ENCODE measurements at places on chromosomes 4 and X. TPM values are rescaled to one million over a fixed set of nuclear protein-coding genes. Genes with fewer than 3 reads are reported as not detected.

GRCh38 chr4:31290836-31291235, 570.7 kb downstream of the PCDH7 start:
- no peak for DNase-seq

- no peak for DNase-seq
These were observed 15.2 kb downstream of the LINC00632 start for GRCh38 chrX:140724736-140725135.

- DNase-seq = no peak
These were observed 321.9 kb upstream of the PRPS2 start for GRCh38 chrX:12469296-12469695.

- no peak for DNase-seq
These were observed 407.9 kb downstream of the PCDH18 start for GRCh38 chr4:137124278-137124932.

GRCh38 chr4:37994569-37994968, 34.4 kb downstream of the PTTG2 start:
- DNase-seq = no peak

- DNase-seq = no peak
These were observed 162.4 kb upstream of the GYPA start for GRCh38 chr4:144302704-144303536.

- DNase-seq = no peak
These were observed 999.4 kb downstream of the GLUD2 start for GRCh38 chrX:122046815-122047214.

DNA sequence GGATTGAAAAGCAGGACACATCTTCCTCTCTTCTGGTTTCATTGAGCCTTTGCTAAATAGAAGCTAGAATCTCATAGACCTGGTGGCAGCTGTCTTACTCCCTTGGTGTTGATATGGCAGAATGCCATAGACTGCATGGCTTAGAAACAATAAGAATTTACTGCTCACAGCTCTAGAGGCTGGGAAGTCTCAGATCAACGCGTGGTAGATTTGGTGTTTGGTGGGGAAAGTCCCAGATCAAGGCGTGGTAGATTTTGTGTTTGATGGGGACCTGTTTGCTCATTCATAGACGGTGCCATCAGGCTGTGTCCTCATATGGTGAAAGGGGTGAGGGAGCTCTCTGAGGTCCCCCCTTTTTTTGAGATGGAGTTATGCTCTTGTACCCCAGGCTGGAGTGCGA, 57.6 kb upstream of the PPP2R3B start:
- no peak for DNase-seq

GRCh38 chr4:101328063-101328602, 19.2 kb downstream of the PPP3CA start:
- DNase-seq = no peak

DNA sequence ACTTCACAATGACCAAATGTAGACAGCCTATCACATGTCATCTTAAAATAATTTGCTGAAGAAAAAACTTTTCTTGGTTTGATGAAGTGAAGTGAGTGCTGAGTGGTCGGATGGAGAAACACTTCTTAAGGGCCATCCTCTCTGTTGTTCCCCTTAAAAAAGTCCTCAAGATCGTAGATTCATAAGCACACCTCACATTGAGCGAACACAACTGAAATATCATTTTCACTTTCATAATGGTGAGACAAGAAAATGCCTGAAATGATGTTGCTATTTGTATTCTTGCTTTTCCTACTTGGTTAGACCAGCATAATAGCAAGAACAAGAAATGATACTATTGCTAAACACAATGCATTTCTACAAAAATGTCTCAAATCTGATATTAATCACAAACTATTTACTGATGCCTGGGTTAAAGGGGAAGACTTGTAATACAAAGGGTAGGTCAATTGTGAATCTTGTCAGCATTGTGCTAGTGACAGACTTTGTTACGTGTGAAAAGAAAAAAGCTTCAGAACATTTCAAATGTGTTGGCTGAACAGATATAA, 305.6 kb upstream of the NR3C2 start:
- no peak for DNase-seq

GRCh38 chrX:51853251-51853650, 40.2 kb upstream of the MAGED1 start:
- DNase-seq = no peak

The ZNF185 gene
- total RNA-seq = 1.1 TPM

The SPANXD gene
- not detected for total RNA-seq

The MAPK10 gene
- 92.6 TPM for total RNA-seq

The CDKL5 gene
- 53.5 TPM for total RNA-seq

The UGT2B7 gene
- total RNA-seq = not detected

The FAM149A gene
- 6.8 TPM for total RNA-seq

The CHIC2 gene
- 14.5 TPM for total RNA-seq

The CXCL1 gene
- not detected for total RNA-seq

All from glutamatergic neuron (in vitro differentiated cells).